Inflammatory macrophage (primary cell): ENCODE measurements at places on chromosomes 2 and 18.

DNA sequence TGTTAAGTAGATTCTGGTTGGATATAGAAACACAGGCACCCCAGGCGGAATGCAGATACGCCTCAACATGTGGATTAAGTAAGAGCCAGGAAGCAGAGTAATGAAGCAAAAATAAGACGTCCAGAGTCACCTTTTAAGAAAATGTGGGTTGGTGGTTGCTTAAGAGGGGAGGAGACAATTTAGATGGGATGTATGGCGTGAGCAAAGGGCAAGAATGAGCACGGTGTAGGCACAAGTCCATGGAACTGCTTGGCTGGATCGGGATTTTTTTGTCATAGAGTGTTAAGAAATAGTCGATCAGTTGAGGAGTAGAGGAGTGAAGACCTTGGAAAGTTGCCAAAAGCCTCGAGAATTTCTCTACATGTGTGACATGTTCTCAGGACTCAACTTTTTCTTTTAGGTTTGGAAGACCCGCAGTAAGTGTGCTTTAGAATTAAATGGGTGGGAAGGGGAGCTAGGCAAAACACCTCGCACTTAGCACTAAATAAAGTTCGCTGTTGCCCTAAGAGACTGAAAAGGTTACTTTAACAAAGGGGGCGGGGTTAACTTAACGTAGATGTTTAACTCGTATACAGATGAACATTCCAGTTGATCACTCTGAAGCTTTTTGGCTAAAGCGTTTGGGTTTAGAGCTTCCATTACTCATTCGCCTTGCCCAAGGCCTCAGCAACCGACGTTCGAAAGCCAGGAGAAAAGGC is 716 bp upstream of the SLC39A10 start:
- DNase-seq: peak; percentile 78

DNA sequence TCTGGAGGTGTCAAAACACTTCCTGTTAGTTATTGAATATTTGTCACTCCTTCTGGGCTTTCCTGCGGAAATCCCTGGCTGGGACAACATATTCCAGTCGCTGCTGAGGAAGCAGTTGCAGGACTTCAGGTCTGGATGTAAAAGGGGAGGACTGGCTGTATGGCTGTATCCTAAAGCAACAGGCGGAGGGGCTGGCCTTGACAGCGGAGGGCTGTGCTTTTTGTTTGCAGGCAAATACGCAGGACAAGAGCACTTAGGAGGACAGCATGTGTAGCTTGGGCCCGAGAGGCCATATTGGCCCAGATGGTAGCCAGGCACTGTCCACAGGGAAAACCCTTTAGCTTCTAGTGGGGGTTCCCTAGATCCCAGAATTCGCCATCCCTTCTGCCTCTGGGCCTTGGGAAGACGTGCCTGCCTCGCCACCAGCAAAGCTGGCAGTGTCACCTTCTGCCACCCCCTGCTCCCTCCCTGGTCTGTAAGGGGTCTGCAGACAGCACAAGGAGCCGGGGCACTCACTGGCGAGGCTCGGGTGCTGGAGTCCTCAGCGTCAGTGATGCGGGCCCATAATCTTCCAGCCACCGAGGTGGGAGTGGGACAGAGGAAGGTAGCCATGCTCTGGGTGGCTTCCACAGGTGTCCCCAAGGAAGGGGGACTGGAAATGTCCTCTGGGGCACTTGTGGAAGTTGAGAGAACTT is 6.7 kb downstream of the NPPC start:
- DNase-seq: no peak

DNA sequence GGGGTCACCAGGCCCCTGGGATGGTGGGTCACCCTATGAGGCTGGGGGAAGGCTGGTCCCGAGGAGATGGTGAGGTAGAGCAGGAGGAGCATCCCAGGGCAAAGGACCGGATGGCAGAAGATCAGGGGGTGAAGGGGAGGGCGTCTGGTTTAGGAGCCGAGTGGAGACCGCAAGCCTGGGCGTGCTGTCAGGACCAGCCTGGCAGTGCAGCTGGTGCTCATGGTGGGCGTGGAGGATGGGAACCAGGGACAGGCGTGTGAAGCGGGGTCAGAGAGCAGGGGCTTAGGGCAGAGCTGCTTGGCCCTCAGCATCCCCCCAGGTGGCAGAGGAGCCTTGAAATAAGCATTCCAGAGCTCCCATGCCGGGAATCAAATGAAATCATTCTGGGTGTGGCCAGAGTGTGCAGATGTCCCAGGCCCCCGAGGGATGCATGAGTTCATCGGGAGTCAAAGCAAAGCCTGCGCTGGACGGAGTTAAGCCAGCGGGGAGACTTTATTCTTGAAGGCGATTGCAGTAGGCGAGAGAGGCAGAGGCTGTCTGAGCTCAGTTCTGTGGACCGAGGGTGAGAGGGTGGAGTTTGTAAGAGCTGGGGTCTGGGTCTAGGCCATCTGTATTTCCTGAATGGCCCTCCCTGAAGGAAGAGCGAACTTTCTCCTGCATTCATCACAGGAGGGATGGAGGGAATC is 33.1 kb upstream of the MBP start:
- no peak for DNase-seq

DNA sequence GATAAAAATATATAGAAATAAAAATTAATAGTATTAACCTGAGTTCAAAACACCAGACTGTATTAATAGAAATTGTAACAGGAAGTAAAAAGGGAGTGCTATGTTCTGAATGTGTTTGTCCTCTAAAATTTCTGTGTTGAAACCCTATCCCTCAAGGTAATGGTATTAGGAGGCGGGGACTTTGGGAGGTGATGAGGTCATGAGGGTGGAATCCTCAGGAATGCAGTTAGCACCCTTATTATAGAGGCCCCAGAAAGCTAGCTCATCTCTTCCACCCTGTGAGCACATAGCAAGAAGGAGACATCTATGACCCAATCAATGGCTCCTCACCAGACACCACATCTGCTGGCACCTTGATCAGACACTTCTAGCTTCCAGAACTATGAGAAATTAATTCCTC is 124.5 kb downstream of the CMPK2 start:
- no peak for DNase-seq

DNA sequence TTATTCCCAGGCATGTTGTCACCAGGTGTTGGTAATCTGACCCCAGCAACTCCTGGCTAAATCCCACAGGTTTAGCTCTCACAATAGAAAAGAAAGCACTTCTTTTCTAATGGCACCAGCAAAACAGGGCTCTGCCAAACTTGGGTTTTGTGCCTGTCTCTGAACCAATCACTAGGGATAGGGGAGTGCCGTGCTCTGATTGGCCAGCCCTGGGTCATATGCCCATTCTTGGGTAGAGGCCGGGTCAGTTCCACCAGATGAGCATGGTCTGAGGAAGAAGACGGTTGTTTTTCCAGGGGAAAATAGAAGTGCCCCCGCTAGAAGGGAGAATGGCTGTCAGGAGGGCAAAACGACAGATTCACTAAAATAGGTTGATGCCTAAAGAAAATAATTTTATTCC is 14.7 kb downstream of the CDK15 start:
- no peak for DNase-seq

- DNase-seq: no peak
Observed at GRCh38 chr18:76530846-76531245, 35.8 kb upstream of the ZNF516 start.

GRCh38 chr18:69102959-69103358 is 297.7 kb upstream of the DOK6 start:
- no peak for DNase-seq

DNA sequence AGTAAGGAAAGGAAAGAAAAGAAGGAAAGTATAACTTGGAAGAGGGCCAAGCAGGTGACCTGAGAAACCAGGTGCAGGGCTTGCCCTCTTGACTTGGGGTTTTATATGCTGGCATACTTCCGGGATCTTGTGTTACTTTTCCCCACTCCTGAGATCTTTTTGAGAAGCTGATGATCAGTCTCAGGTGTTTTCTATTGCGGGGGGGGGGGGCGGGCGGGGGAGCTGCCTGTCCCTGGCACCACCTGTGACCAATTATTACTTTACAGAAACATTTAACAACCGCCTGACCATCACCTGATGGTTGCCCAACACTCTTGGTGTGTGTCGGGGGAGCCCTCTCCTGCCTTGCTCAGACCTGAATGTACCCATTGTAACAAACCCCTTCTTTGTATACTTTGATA is 6.9 kb upstream of the CASP10 start:
- no peak for DNase-seq

DNA sequence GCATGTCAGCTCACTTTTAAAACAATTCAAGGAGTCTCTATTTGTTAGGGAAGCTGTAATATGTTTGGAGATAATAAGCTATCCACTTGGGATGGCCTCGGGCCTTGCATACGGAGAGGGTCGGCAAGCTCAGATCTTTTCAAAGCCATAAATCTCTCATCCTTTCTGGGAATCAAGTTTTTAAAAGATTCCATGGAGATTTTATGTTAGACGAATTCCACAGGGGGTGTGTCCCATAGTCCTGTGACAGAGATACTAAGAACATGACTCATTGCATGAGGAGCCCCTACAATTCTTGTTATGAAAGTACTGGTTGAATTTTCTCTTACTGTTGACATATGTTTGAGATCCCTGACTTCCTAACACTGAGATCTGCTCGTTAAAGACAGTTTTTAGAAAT is 108.7 kb downstream of the FEZ2 start:
- no peak for DNase-seq

DNA sequence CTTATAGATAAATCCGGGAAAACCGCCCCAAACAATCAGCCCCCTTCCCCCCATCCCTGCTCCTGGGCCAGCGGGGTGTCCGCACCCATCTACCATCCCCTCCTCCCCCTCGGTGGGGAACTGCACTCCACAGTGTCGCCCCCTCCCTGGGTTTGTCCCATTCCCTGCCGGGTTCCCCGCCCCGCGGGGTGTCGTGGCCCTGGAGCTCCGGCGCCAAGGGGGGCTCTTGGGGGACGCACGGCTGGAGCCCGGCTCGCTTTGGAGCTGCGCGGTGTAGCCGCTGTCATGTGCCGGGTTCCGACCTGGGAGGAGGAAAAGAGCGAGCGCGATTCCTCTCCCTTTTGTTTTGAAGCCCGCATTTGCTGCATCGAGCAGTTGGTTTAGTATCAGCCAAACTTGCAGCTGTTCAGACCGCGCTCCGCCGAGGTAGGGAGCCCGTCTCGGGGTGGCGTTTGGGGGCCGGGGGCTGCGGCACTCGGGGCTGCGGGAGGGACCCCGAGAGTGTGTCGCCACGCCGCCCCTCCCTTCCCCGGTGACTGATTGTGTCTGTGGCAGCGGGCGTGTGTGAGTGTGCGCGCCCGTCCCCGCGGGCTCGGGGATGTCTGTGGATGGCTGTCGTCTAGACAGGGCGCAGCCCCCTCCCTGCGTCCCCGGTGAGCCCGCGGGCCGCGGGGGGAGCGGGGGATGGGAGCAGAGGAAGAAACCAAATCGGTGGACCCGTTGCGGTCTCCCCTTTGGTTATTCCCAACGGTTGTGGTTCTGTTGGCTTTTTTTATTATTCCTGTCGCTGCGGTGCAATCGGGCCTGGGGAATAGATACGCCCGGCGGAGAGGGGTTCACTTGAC is 797 bp downstream of the CTIF start:
- DNase-seq: no peak

DNA sequence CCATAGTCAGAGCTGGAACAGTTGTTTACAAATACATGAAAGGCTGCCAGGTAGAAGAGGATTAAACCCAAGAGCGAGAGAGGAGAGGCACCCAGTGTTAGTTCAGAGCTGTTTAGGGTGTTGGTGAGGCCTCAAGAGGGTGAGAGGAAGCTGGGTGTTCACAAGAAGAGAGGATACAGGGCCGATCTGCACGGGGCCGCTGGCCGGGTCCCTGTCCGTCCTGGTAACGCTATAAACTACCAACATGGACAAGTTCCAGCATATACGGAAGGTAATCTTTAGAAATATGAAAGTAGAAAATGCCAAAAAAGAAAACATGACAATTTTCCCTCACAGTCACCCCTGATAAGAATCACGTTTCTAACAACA is 109.7 kb downstream of the TMEM18 start:
- no peak for DNase-seq

DNA sequence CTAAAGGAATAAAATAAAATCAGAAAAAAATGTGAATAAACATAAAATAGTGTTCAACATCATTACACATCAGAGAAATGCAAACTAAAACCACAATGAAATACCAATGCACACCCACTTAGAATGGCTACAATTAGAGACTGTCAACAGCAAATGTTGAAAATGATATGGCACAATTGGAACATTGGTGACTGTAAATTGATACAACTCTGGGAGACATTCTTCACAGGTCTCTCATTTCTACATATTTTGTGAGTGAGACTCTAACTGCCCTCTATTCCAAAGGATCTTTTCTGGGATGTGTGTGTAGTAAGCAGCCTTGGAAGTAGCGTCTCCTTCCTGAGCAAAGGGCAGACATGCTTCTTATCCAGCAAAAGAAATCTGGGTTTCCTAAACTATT is 323.0 kb downstream of the FBXO15 start:
- DNase-seq: no peak

DNA sequence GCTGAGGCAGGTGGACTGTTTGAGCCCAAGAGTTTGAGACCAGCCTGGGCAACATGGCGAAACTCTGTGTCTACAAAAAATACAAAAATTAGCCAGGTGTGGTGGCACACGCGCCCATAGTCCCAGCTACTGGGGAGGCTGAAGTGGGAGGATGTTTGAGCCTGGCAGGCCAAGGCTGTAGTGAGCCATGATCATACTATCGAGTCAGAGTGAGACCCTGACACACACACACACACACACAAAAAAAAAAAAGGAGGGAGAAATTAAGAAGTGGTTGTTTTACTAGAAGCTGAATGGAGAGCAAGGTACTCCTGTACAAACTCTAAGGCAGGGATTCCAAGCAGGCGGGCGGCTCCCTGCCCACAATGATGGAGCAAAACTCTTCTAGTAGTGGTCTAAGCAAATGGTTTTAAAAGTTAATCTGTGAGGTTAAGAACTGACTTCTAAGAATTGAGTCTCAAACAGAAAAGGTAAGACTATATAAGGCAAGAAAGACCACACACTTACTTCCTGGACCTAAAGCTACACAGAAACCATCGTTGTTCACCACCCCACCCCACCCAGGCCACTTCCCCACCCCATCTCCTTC is 2.6 kb downstream of the ANKRD44 start:
- no peak for DNase-seq

DNA sequence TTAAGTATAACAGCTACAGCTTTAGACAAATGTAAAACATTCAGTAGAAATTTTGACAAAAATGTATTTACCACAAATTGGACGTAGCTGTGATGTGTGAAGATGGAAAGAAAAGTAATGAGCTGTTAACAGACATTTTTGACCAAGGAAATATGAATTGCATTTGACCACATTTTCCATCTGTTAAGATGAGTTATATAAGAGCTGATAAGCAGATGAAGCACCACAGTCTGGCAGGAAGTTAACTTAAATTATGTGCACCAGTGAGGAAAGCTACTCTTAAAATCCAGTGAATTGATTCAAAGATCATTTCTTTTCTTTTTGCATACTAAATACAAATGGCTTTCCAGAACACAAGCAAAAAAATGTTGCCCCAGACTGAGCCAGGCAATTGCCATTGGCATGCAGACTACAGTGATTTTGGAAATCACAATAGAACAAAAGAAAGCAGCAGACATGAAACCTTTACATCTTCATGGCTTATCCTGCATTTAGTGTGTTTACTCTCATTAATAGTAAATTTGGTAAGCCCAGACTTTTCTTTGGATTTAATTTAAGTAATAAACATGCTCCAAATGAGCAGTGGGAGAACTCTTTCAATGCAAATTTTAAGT is 493.7 kb downstream of the TMX3 start:
- DNase-seq: no peak

- DNase-seq: no peak
Observed at GRCh38 chr2:146489386-146489785, 1355.4 kb upstream of the ACVR2A start.
